SJCRH30 (cell line): ENCODE measurements at places on chromosomes 2 and 18.

DNA sequence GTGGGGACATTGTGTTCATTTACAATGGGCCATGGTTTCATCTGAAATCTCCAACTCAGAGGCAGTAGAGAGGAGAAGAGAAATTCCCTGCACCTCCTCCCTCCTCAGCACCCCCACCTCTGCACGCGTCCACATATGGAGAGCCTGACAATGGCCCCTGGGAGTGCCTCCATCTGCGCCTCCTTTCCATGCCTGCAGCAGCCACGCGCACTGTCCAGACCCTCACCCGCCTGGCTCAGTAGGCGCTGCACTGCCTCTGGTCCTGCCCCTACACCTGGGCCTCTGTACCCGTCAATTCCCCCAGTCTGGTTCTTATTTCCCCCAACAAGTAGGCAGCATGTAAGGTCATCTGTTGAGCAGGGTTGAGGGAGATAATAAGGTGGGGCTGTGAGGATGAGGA lies 23.8 kb downstream of the MPHOSPH10 start:
- DNase-seq, result no peak

GRCh38 chr2:5940596-5941535 lies 248.7 kb downstream of the SOX11 start:
- no peak for DNase-seq

DNA sequence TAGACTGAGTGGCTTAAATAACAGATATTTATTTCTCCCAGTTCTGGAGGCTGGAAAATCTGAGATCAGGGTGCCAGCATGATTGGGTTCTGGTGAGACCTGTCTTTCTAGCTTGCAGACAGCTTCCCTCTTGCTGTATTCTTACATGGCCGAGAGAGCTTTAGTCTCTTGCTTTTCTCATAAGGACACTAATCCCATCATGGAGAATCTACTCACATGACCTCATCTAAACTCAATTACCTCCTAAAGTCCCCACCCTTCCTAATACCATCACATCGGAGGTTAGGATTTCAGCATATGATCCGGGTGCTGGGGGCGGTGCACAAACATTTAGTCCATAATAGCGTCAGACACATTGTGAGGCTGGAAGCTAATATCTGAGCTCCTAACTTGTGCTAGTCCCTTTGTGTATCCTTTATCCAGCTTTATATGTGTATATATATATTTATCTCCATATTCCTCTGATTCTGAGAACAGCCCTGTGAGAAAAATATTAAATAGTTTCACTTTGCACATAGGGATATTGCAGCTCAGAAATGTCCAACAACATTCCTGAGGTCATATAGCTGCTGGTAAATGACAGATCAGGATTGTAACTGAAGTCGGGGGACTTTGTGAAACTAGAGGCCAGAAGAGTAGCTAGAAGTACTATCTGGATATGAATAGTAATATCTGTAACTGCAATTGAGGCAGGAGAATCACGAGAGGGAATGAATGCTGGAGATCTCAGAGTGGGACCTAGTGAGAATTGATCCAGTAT lies 28.9 kb downstream of the MARCHF4 start:
- no peak for DNase-seq

GRCh38 chr18:60339018-60339417 lies 33.6 kb downstream of the MC4R start:
- DNase-seq, result no peak

- DNase-seq, result peak; percentile 22
Observed at GRCh38 chr2:179268277-179268925, 3.8 kb upstream of the SESTD1 start.

- DNase-seq, result no peak
Observed at GRCh38 chr2:188159484-188159883, 132.2 kb upstream of the GULP1 start.

- DNase-seq, result no peak
Observed at GRCh38 chr2:85173909-85174308, 40.7 kb downstream of the TCF7L1 start.

DNA sequence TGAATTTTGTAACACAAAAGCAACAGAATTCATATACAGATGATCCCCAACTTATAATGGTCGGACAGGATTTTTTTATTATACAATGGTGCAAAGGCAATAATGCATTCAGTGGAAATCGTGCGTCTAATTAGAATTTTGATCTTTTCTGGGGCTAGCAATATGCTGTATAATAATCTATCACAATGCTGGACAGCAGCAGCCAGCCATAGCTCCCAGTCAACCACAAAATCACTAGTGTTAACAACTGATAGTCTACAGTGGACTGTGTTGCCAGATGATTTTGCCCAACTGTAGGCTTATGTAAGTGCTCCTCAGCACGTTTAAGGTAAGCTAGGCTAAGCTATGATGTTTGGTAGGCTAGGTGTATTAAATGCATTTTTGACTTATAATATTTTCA lies 399.0 kb upstream of the SLC39A10 start:
- no peak for DNase-seq

DNA sequence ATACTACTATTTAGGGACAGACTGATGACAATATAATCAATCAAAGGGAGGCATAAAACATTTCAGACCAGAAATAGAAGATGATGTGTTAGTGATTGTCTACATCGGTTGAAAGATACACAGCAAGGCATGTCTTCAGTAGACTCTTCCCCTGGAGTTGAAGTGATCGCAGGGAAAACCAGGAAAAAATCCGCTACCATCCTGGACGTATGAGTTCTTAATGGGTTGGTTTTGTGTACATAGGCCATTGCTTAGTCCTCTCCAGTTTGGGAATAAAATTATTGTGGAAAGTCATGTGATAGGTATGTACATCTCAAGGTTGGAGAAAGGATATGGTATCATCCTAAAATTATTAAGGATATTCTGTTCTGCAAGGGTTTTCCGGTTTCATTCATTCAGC lies 4.3 kb downstream of the APCDD1 start:
- no peak for DNase-seq

GRCh38 chr2:239587311-239587731 lies 186.5 kb upstream of the HDAC4 start:
- no peak for DNase-seq

DNA sequence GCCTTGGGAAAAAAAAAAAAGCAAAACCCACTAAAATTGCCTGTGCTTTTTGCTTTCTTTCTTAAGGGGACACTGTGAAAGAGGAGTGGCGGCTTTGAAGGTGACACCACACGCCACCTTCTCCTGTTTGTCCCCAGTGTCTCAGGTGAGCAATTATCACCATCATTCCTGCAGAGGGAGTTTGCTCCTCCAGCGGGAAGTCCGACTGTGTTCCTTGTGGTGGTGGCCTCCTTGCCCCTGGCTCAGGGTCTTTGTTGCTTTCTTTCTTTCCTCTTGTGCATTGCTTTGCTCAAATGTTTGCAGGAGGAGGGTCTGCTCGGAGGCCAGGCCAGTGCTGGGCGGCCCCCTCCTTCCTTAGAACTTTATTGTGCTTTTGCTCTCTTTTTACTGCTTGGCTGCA lies 164.3 kb upstream of the CXCR4 start:
- no peak for DNase-seq

DNA sequence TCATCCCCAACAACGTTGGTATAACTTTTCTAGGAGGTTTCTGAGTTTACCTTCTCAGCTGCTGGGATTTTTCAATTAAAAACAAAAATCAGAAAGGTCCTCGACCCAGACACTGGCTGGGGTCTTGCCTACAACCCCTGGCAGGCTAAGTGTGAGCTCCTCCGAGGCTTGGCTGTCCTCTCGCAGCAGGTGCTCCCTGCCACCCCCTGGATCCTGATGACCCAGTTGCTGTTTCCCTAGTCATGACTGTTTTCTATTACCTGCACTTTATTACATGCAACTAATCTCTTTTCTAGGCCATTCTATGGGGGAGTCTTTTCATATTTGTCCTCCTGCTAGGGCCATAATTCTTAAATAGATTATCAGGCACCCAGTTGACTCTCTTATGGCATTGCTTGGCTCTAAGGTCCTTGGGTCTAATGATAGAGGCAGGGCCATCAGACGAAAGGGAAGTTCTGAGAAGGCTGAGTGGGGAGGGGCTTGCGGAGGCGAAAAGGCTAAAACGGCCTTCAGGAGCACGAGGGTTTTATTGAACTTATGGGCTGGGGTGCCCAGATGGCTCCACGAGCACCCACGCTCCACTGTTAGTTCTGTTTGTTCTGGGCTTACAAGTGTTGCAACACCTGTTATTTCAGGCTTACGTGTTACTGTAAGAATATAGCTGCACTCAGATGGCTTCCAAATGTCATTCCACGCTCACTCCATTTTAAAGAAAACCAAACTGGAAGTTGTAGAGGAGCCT lies 166.0 kb downstream of the NCK2 start:
- peak; percentile 73 for DNase-seq

GRCh38 chr2:18976168-18976961 lies 382.1 kb downstream of the OSR1 start:
- DNase-seq, result peak; percentile 64

GRCh38 chr2:49837561-49838293 lies 683.4 kb upstream of the FSHR start:
- DNase-seq, result no peak

DNA sequence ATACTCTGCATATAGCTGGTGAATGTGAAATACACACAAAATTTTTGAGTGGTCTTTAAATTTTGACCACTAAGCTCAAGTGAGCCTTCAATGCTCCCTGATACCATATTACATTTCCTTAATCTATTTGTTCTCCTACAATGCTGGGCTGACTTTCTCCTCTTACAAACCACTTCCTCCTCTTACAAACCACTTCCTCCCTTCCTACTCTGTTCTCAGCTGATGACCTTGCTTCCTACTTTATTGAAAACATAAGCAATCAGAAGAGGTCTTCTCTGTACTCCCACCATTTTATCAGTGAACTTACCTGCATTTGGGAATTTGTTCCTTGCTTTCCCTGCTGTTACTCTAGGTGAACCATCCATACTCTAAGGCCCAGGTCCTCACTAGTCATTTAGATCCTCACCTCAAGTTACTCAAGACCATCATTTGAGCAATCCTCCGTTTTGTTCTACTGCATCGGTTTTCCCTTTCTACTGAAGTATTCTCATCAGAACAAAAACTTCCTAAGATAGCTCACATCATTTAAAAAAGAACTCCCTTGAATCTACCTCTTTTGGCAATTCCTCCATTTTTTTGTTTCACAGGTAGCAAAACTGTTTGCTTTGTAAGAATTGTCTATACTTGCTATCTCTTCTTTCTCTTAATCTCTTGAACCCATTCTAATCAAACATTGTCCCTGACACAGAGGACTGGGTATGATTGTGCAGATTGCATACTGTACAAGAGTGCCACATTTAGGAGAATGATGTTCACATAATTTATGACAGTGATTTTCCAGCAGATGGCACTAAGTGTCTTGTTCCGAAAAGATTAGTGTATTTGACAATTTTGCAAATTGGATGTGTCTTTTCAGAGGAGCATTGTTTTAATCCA lies 96.5 kb downstream of the EPB41L5 start:
- DNase-seq, result peak; percentile 46

DNA sequence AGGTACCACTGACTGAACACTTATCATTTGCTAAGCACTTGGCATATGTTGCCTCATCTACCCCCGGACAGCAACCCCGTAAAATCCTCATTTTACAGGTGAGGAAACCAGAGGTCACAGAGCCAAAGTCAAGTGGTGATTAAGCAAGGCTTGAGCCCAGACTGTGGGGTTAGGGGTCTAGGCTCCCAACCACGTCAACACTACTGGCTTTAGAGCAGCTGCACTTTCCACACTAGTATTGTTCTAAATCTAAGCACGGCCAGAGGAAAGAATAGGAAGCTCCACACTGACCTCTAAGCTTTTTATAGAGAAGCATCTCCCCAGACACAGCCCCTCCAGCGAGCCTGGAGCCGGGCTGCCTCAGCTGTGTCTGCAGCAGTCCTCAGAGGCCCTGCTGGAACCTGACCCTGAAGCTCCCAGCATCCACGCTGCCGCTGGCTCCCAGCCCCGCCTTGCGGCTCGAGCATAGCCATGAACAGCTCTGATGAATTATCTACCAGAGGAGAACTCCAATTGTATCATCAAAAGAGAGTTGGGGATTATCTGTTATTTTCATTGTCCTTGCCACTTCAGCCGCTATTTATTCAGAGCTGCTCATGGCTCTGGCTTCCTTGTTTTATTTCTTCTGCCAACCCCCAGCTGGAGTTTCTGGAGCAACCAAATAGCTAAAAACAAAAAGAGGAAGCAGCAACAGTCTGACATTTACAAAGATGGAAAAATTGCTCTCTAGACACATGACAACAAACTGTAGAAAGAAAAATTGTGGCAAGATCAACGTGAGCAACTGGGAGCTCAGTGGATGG lies 62.2 kb upstream of the RTN4 start:
- peak; percentile 92 for DNase-seq

DNA sequence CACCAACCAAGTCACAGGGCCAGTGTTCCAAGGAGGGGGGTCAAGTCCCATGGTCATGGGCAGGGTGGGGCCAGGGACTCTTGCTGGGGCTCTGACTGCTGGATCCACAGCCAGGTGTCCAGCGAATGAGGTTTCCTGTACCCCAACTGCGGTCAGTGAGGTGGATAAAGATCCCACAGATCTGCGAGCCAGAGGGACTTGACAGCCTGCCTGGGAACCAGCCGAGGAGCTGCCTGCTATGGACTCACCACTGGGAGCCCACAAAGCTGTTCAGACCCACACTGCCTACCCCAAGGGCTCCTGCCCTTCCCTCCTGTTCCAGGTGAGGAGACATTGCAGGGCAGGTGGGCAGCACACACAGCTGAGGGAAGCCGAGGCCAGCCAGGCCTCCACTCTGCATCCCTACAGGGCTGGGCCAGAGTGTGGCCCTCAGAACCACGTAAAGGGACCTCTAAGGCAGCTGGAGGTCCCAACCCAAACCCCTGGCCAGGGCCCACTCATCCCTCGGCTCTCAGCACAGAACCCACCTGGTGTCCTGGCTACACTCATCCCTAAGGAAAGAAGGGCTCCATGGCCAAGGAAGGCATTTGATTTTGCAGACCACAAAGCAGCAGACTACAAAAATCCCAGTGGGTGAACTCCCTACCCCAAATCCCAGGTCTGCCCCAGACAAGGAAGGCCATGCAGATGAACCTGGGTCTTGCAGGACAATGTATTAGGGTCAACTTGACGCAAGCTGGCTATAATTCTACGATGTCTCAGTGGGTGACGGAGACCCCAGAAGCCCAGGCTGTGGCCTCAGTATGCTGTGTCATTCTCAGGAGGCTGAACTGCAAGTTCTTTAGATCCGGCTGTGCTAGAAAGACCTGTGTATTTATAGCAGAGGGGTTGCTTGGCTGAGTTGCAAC lies 209.2 kb downstream of the MGAT5 start:
- no peak for DNase-seq

DNA sequence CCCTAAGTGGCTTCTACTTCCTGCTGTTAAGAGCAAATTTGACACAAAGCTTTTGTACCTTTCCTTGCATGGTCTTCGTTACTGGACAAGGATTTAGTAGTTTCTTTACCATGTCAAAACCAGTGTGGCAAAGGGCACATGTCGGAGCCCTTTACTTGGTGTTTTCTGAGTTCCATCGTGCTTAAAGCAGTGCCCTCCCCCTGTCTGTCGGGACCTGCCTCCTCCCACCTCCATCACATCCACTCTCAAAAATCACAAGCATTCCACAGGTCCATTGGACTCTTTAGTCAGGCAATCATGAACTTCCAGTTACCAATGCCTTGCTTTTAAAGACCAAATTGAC lies 763 bp downstream of the CCDC141 start:
- DNase-seq, result peak; percentile 48

DNA sequence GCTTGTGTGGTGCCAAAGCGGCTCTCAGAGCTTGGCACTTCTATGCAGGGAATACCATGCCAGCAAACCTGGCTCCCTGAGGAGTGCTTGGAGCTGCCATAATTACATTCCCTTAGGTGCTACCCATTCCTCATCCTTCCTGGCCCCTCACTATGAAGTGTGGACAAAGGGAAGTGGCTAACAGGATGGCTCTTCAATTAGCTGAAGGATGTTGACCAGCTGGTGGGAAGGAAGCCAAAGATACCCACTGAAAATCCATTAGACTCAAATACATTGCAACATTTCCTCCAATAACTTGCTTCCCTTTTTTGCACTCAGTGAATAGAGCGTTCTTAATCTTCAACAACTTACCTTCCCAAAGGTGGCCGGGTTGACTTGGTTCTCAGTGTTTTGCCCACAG lies 8.5 kb downstream of the RFX8 start:
- DNase-seq, result no peak
